ENCODE measurements at places on chromosomes 5 and 9.

- DNase-seq = no peak
These were observed 10.4 kb upstream of the CRB2 start for GRCh38 chr9:123345567-123345955.

- DNase-seq = no peak
These were observed 44.3 kb downstream of the CAMK2A start for GRCh38 chr5:150245111-150245789.

DNA sequence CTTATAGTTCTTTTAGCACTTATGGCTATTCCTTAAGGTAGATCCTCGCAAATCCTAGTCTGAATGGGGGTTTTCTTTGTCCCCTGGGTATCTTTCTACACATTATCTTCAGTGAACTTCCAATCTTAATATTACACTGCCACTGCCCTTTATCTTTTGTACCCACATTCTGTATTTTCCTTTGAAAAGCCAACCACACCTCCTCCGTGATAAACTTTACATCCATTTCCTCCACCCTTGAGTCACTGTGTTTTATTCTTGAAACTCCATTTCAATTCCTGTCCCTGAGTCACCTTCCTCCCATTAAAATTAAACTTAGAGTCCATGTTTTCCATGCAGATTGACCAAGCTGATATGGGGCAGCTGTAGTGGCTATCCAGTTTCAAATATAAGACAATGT, 43.2 kb upstream of the RICTOR start:
- DNase-seq = no peak

- no peak for DNase-seq
These were observed 92.1 kb downstream of the PBX3 start for GRCh38 chr9:125839317-125839716.

DNA sequence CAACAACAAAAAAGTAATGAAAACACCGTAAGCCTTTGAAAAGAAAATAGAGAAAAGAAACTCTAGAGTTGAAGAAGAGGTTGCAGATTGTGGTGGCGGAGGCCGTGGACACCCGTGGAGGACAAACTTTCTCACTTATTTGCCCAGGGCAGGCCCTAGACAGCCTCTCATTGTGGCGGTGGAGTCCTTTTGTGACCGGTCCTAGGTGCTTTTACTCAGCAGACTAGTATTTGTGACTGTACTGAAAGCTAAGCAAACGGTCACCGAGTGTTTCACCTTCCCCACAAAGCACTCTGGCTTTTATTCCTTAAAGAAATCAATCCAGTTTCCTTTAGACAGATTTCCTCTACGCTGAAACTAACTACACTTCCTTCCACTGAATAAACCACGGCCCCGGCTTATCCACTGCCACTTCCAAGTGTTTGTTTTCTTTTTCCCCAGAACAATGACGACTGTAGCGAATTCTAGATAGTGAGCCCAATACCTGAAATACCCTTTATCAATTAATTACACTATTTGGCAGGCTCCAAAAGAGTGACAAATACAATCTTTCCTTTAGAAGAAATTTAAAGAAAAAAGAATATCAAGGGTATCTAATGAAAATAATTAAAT, 210.2 kb upstream of the TARS1 start:
- no peak for DNase-seq

DNA sequence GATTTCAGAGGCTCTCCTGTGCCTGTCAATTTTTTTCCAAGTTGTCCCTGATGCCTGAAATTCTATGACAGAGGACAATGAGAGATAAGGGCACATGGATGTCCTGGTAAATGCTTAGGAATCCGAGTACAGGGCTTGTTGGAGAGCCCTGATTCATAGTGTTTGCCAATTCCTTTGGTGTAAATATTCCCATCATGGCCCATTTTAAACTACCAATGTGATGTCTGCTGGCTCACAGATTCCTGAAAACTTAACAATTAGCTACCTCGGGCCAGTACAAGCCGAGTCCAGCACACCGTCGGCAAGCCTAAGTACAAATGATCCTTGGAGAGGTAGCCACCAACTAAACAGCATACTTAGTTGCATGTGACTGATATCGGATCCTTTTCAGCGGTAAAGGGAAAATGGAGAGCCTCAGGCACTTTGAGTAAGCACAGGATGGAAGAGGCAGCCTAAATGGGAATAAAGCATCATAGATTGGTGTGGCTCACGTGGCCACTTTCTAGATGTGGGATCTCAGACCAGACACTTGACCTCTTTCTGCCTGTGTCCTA, 3.6 kb downstream of the ITK start:
- no peak for DNase-seq

DNA sequence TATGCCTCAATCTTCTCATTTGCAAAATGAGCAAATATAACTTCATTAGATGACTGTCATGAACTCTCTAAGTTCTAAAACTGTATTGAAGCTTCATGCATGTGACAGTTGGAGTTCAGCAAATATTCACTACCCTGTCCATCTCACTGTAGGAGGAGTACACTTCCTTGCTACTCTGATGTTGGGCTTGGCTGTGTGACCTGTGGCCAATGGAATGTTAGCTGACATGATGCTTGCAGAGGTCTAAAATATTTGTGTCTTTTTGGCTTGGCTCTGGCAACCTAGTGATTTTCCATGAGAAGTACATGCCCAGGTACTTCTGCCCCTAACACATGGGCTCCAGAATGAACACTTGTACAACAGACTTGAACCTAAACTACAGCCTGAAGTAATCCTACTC, 203.1 kb upstream of the ANKH start:
- no peak for DNase-seq

- DNase-seq = no peak
These were observed 928.3 kb downstream of the NR2F1-AS1 start for GRCh38 chr5:92652756-92653155.

- DNase-seq = no peak
These were observed 10.6 kb downstream of the DIPK1B start for GRCh38 chr9:136722969-136723356.

DNA sequence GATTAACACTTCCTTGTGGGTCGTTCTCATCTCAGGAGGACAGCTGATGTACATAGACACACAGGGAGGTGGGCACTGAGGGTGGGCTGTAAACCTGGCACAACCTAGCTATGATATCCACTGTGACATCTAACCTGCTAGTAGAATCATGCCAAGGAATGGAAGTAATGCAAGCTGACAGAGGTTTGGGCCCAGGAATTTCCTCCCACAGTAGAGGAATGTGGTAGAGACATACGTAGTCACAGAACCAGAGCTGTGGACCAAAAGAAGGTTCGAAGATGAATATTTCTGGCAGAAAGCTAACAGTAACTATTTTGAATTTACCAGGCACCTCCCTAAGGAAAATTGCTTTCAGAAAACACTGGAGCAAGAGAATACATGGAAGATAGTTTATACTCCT, 15.2 kb upstream of the DNAJC25 start:
- no peak for DNase-seq

- no peak for DNase-seq
These were observed 259.2 kb downstream of the PDZD2 start for GRCh38 chr5:31898036-31898632.

DNA sequence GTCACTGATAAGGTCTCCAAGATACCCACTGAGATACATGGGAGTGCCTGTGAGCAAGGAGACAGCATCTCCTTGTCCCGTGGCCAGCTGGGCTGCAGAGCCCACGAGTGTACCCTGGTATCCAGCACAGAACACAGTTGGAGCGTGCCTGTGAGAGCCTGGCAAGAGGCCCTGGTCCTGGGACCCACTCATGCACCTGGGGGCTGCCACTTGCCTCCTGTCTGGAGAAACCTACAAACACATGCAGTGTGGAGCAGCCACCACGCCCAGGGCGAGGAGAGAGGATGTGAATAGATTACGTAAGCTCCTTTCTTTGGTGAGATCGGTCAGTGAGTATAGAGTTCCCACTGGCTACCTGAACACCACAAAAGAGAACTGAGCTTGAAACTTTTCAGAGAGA, 88.3 kb downstream of the CTNND2 start:
- DNase-seq = no peak

- no peak for DNase-seq
These were observed 7.4 kb downstream of the DMXL1 start for GRCh38 chr5:119078071-119078846.

- no peak for DNase-seq
These were observed 111.3 kb upstream of the KCNN2 start for GRCh38 chr5:114250536-114250935.

DNA sequence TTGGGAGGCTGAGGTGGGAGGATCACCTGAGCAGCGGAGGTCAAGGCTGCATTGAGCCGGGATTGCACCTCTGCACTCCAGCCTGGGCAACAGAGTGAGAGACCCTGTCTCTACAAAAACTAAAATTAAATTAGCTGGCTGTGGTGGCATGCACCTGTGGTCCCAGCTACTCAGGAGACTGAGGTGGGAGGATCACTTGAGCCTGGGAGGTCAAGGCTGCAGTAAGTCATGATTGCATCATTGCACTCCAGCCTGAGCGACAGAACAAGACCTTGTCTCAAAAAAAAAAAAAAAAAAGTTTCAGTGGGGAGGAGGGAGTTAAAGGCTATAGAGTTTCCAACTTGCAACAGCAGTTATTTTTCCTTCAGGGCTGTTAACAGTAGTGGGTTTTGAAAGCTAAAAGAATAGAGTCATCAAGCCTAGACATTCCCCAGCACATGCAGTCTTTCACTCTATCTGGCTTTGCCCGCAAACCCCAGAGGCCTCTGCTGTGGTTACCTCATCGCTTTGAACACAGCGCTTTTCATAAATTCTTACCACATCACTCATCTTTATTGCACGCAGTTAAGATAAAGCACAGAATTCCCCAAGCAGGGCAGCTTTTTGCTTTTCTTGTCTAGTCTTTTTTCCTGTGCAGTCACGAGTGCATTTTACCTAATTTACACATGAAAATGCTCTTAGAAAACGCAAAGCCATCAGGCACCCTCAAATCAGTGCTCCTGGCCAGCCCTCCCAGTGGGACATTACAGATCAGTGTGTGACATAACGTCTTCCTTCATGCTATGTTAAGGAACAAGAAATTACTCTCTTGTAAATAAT, 8.7 kb upstream of the SLC2A8 start:
- DNase-seq = peak; percentile 81

- DNase-seq = no peak
These were observed at the start of gene SMIM32 for GRCh38 chr5:136192526-136193321. Gene SMIM32 (minus strand): TSS chr5:136193162. CDS start chr5:136192524, 638 bp downstream.

- no peak for DNase-seq
These were observed 1.3 kb downstream of the HMGXB3 start for GRCh38 chr5:150001660-150002486.

DNA sequence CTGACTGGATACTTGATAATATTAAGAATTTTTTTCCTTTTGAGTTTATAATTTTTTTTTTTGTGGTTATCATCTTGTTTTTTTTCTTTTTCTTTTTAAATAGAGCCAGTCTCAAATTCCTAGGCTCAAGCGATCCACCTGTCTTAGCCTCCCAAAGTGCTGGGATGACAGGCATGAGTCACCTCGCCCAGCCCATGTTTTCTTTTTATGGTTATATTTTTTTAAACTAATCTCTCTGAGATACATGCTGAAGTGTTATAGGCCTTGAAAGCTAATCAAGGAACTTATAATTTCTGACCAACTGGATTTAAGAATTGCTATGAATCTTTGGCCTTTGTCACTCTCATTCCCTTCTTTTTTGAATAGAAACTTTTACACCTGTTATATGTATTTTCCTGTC, 6.8 kb upstream of the AMACR start:
- DNase-seq = no peak

- DNase-seq = peak; percentile 65
These were observed 2.3 kb upstream of the TNIP1 start for GRCh38 chr5:151083081-151083676.

DNA sequence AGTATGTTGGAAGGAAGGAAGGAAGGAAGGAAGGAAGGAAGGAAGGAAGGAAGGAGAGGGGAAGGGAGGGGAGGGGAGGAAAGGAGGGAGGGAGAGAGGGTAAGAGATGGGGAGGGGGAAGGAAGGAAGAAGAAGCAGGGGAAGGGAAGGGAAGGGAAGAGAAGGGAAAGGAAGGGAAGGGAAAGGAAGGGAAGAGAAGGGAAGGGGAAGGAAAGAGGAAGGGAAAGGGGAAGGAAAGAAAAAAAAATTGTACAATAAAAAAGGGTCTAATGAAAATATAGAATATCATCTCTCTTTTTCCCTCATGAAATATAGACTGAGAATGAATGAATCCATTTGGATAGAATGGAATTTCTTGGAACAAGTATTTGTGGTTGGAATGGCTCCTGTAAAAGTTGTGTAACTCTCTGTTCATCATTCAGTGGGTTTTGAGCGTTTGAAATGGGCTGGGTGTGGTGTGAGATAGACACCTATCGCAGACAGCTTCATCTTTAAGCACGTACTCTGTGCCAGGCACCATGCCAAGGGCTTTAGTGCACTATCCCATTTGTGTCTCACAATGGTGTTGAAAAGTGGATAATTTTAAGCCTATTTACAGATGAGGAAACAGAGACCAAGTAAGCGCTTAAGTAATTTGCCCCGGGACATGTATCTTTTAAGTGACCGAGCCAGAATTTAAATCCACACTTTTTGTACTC, 11.6 kb upstream of the PAPPA start:
- no peak for DNase-seq

DNA sequence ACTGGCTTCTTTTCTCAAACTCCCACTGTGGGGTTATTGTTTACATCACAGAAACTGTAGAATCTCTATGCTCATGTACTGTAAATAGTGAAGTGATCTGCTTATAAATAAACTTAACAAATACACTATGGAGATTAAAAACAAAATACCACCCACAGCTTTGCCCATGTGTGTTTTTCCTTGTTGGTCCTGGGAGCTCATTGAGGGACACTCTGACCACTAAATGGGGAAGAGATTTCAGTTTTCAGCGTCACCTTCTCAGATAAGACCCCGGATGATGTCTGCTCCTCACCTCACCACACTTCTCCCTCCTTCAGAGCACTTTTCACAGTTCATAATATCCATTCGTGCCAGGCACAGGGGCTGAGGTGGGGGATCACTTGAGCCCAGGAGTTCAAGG, 89.7 kb downstream of the PDE6A start:
- DNase-seq = no peak

- no peak for DNase-seq
These were observed 534.5 kb downstream of the EBF1 start for GRCh38 chr5:158565017-158565789.

DNA sequence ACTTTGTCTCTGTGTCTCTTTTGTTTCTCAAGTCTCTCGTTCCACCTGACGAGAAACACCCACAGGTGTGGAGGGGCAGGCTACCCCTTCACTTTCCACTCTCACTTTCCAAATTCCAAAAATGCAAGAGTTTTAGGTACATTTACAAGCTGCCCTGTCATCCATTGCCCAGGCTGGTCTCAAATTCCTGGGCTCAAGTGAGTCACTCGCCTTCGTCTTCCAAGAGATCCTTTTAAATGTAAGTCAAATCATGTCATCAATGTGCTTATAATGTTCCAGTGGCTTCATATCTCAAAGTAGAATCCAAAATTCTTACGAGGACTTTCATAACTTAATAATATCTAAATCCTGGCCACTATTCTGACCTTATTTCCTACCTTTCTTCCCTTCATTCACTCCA, 20.4 kb upstream of the UGCG start:
- no peak for DNase-seq

Data from stimulated activated CD4-positive, alpha-beta T cell treated with anti-CD3 and anti-CD28 coated beads, TNF-alpha, amount 100 ng/mL, for 24 hours (primary cell).